H4 (cell line): ENCODE measurements at places on chromosomes 13 and 19.

DNA sequence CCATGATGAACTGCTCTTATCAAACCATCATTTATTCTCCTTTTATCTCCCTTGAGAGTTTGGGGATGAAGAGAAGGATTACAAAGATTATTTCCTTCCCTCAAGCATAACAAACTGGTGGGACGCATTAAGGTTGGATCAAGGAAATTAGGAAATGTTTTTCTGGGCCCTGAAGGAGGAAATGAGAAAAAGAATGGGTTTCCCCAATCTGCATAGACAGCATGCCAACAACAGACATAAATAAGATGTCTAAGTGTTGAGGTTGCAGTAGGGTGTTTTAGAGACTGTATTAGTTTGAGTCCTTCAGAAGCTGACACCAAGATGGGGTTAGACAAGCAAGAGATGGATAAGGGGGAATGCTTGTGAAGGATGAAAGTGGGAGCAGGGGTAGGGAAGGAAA lies 7.3 kb downstream of the EPSTI1 start:
- DNase-seq = no peak

- no peak for DNase-seq
Observed at GRCh38 chr13:110308656-110309359, 1.7 kb downstream of the COL4A2 start.

- no peak for DNase-seq
Observed at GRCh38 chr13:95362666-95363065, 61.4 kb upstream of the ABCC4 start.

DNA sequence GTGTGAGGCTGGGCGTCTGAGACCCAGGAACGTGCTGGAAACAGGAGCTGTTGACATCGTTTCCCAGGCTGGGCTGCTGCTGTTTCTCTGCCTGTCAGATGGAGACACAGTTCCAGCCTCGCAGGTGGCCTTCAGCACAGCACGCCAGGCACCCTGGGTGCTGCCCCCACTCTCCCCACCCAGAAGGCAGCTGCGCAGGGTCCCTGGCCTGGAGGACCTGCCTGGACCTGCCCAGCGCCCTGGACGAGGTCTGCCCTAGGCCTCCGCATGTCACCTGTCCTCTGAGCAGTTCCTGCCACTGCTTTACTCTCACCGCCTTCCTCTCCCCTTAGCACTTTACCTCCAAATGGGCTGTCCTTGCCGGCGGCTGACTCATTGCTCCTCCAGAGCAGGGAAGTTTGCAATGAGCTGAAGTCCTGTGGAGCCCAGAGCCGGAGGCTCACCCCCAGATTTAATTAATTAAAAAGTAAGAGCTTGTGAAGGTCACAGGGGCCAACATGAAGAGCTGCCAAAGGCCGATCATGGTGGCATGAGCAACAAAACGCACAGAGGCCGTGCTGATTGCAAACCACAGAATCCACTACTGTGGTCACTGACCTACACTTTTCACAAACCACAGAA lies 32.2 kb downstream of the C13orf46 start:
- DNase-seq = peak; percentile 16

- no peak for DNase-seq
Observed at GRCh38 chr13:105074755-105075154, 1460.7 kb downstream of the EFNB2 start.

DNA sequence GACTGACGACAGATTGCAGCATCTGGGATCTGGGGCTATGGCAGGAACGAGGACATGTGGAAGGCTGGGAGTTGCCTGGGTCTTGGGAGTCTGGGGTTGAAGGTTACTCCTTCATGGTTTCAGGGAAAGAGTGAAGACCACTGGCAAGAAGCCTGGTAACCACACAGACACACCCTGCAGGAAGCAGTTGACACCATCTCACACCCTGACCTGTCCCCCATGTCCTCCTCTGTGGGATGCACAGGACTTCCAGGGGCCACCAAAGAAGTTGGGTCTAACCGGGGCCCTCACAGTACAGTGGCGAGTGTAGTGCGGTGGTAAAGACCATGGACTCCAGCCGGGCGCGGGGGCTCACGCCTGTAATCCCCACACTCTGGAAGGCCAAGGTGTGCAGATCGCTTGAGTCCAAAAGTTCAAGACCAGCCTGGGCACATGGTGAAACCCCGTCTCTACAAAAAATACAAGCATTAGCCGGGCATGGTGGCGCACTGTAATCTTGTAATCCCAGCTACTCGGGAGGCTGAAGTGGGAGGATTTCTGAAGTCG lies 10.6 kb upstream of the FFAR2 start:
- no peak for DNase-seq

- peak; percentile 80 for DNase-seq
Observed at GRCh38 chr13:67224148-67224846, 5.8 kb downstream of the PCDH9 start.

GRCh38 chr19:47104680-47105079 lies 8.9 kb downstream of the ZC3H4 start:
- DNase-seq = no peak

DNA sequence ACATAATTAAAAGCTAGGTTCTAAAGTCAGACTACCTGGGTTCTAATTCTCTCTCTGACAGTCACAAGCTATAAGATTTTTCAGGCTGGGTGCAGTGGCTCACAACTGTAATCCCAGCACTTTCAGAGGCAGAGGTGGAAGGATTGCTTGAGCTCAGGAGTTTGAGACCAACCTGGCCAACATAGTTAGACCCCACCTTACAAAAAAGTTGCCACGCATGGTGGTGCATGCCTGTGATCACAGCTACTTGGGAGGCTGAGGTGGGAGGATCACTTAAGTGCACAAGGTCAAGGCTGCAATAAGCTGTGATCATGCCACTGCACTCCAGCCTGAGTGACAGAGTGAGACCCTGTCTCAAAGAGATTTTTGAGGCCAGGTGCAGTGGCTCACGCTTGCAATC lies 6.0 kb downstream of the NFKBID start:
- DNase-seq = no peak

DNA sequence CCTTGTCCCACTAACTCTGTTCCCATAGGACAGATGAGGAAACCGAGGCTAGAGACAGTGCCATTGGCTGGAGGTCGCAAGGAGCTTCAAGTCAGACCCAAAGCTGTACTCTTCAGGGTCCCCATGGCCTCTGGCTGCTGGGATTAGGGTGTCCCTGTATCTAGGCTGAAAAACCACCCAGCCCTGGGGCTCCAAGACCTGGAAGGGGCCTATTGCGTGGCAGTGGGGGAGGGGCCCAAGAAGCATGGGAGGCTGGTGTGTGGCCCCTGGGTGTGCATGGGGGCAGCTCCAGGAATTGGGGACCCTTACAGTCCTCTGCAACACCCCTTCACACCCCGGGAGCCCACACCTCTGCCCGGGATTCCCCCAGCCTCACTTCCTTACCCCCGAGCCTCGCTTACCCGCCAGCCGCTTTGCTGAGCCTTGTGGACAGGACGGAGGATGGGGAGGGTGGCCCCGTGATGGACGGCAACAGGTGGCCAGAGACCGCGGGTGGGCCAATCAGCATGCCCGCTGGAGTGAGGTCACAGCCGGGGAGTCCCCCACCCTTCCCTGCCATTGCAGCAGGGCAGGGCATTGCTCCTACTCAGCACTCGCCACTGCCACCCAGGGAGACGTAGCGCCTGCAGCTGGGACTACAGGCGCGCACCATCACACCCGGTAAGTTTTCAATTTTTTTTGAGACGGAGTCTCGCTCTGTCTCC lies at the start of gene JSRP1:
TSS of gene JSRP1 (minus strand) at position 436 of the 704 bp plus-strand sequence. CDS start 1,103 bp downstream, outside the sequence.
- no peak for DNase-seq

- no peak for DNase-seq
Observed at GRCh38 chr19:41994521-41994971, 516 bp upstream of the ATP1A3 start.

DNA sequence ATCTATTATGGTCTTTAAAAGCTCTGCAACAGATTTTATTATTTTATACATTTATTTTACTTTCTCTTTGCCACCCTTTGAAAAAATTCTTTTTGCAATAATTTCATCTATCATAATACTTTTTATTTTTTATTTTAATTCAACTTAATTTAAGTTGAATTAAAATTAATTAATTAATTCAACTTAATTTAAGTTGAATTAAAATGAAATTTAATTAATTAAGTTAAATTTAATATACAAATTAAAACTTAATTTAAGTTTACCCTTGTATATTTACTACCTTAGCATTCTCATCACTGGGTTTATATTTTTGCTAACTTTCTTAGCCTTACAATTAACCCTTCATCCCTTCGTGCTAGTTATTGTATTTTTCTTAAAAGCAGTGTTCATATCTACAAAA lies 301.4 kb downstream of the SLITRK5 start:
- no peak for DNase-seq

- no peak for DNase-seq
Observed at GRCh38 chr13:25281935-25282332, 5.4 kb downstream of the MTMR6 start.

DNA sequence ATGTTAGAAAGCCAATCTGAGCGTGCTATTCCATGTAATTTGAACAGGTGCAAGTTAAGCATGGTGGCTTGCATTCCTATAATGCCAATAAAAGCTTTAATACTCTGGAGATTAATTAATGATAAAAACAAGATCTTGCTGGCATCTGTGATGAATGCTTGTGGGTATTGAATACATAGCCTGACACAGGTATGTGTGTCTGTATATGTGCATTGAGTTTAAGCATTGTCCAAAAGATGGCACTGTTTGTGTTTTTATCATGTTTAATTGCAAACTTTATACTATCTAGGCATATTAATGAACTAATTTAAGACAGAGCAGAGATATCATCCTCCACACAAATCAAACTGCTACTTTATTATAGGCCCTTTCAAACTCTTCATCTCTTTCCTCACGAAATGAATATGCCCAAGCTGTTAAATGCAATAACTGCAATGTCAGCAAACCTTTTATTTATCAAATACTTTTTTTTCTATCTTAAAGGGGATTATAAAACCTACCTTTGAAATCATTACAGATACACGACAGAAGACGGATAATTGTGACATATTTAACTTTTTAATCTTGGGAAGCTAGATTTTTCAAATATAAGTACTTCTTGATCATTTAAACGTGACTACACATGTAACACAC lies 86.5 kb downstream of the TNFSF11 start:
- no peak for DNase-seq

DNA sequence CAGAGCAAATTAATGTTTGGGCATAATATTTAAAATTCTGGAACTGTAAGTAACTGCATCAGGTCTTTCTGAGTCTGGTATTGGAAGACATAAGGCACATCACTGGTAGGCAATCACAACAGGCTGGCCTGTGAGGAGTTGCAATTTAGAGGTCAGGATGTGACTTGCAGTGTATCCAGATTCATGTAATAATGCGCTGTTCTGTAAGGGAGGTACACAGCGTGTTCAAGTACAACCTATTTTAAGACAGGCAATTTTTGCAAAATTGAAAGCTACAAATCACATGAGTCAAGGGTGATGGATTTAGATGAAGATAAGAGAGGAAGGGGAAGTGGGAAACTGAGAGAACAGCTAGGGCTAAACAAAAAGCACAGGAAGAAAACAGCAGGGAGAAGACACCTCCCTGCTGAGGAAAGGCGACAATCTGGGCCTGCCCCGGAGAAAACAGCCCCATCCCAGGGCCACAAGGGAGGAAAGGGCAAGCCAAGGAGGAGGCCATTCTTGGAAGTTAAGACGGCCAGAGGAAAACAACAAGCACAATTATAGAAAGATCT lies 138.1 kb downstream of the LACC1 start:
- DNase-seq = no peak

- DNase-seq = peak; percentile 36
Observed at GRCh38 chr13:42807866-42808265, 26.5 kb downstream of the FAM216B start.

- no peak for DNase-seq
Observed at GRCh38 chr13:97932036-97932435, 21.4 kb upstream of the IPO5 start.

- DNase-seq = no peak
Observed at GRCh38 chr13:71863254-71863865, 3.6 kb downstream of the DACH1 start.

DNA sequence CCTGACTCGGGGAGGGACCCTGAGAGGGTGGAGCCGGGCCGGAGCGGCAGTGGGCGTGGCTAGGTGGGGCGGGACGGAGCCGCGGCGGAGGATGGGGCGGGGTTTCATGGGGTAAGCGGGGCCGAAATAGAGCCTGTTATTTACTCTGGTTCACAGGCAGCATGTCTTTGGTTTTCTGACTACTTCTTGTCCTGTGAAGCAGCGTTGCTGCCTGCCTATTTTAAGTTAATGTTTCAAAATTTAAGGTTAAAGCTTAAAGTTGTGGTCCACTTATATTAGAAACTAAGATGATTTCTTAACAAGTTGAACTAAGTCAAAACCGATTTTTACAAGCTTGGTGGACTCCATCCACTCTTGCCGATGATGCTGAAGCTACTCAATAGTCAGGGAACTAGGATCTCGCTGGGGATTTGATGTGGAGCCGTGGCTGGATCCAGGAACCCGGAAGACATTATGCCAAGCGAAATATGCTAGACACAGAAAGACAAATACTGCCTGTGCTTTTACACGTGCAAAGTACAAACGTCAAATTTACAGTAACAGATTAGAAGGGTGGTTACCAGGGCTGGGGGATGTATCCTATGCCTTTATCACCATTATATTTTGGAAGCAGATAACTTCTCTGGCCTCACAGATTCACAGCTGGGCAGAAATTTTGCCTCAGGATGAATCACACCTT lies 433 bp upstream of the ZNF616 start:
- no peak for DNase-seq

- DNase-seq = no peak
Observed at GRCh38 chr19:18634612-18635297, 2.1 kb upstream of the KLHL26 start.

- no peak for DNase-seq
Observed at GRCh38 chr19:54160854-54161253, 1.3 kb upstream of the LENG1 start.

- peak; percentile 65 for DNase-seq
Observed at GRCh38 chr19:2391118-2391725, 31.2 kb downstream of the TMPRSS9 start.

- DNase-seq = peak; percentile 26
Observed at GRCh38 chr19:39557811-39558623, 18.1 kb upstream of the EID2 start.

DNA sequence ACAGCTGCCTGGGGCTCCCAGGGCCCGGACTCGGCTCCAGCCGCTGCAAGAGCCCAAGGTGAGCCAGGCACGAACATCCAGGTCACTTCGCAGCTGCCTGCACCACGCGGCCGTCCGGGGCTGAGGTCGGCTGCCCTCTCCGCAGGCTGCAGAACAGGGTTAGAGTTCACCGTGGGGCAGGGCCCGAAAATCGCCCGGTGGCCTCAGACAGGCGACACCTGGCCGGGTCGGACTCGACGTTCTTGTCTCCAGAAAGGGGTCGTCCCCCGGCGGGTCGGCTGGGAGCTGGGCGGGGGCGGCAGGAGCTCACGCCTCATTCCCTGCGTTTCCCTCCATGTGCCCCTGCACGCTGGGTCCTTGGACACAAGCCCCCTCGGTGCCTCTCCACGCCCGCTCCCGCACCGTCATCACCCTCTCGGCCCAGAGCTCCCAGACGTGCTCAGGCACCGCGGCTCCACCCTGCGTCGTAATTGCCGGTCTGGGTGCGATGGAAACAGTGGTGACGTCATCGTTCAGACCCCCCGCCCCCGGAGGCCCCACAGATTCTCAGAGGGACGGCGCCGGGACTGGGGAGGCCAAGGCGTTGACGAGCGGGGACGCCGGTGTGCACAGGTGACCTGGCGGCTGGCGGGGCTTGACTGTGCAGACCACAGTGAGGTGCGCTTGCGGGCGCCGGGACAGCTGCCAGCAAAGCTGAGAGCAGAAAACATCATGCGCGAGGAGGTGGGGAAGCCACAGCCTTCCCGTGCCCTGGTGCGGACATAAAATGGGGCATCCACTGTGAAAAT lies 4.0 kb upstream of the GRIN3B start:
- peak; percentile 58 for DNase-seq

- peak; percentile 53 for DNase-seq
Observed at GRCh38 chr19:46198756-46199155, 30.8 kb upstream of the IGFL1 start.

- no peak for DNase-seq
Observed at GRCh38 chr19:4496304-4496703, 22.0 kb downstream of the PLIN4 start.

GRCh38 chr19:15248648-15249527 lies 16.6 kb upstream of the EPHX3 start:
- peak; percentile 67 for DNase-seq
